Activated naive CD8-positive, alpha-beta T cell treated with anti-CD3 and anti-CD28 coated beads, Interleukin-2, amount 10 ng/mL, durations not matched to agents 7 days and 5 days (primary cell): ENCODE measurements at places on chromosomes 11 and 22.

- DNase-seq, result no peak
These were observed 13.3 kb upstream of the CEP295 start for GRCh38 chr11:93648158-93648557.

DNA sequence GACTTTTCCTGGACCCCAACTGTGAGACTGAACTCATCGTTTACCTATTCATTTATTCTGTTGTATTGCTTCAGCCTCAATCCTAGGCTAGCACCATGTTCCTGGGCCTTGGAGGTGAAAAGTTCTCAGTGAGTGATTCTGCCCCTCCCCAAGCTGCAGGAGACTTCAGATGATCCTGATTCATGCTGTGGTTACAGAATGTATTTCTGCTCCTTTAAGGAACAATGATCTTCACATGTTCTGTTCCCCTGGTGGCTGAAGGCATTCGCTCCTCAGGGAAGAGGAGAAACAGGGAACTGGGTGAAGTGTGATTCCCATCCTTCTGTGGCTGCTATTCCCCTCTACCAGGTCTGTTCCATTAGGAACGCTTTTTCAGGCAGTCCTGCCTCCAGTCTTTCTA is 2.4 kb downstream of the OR52E1 start:
- no peak for DNase-seq

DNA sequence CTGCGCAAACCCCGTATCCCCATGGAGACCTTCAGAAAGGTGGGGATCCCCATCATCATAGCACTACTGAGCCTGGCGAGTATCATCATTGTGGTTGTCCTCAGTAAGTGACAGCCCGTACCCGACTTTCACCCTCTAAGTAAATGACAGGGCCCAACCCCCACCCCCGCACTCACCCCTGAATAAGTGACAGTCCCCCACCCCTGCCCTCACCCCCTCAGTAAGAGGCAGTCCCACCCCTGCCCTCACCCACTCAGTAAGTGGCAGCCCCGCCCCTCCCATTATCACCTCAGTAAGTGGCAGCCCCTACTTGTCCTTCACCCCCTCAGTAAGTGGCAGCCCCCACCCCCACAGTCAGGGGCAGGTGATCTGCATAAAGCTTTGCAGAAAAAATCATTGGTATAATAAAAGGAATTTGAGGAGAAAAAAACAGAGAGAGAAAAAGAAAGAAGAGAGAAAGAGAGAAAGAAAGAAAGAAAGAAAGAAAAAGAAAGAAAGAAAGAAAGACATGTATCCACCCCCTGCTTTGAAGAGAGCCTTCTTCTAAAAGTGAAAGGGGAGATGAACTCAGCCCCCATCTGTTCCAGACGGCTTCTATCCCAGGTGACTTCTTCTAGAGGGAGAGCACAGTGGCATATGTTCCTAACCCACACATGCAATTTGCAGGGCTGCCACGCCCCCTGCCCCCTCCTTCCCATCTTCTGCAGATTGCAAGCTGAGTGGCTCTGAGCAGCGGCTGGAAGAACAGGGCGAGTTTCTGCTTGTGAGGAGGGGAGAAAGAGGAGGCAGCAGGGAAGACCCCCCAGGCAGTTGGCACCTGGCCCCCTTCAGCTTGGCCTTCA is 12.5 kb upstream of the SMIM35 start:
- no peak for DNase-seq

DNA sequence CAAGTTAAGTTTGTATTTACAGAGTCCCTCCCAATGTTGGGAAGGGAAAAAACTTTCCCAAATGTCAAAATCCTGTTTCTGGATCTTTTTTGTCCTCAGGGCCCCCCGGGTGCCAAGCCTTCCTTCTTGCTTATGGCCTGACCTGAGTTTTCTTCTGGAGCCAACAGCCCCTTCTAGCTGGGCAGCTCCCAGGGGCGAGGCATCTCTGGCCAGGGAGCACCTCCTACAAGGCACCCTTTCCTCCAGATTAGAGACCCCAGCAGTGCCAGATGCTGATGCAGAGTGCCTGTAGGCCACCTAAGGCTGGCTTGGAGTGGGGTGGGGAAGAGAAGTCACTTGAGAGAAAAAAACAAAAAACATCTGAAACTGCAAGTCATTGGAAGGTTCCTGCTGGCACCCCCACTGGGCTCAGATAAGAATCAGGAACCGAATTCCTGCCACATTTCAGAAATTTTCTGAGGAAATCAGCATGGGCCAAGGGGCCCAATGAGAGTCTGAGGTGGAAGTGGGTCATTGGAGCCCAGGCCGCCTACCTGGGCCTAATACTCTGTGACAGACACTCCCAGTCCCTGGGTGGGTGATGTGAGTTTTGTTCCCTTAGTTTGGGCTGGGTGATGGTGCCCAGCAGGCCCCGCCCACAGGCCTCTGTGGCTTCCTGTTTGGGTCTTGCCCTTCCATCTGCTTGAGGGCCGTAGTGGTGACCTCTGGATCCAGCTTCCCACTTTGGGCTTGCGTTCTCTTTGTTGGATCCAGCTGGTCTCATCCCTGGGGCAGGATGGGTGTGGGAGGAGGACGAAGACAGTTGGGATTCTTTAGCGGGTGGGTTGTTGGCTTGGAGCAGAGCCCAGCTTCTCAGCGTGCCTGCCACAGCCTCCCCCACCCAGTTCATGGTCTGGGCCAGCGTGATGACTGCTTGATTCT is 40.6 kb downstream of the PARVA start:
- DNase-seq, result no peak

- no peak for DNase-seq
These were observed 40.9 kb downstream of the MRTFA start for GRCh38 chr22:40595497-40596234.

DNA sequence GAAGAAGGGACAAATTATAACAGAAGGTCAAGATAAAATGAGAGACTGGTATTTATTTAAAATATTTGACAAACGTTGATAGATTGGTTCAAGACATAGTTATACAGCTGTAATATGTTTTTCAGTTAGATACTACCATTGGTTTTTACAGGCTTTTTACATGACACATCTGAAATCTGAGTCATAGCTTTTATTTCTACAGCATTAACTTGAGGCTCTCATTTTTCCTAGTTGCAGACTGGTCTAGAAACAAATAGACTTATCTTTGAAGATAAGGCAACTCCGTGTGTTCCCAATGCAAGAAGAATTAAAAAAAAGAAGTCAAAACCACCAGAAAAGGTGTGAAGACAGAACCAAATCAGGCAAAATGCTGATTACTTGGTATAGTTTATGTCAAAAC is 31.3 kb downstream of the CEP57 start:
- DNase-seq, result no peak

GRCh38 chr22:37267135-37267587 is 15.1 kb upstream of the CYTH4 start:
- DNase-seq, result peak; percentile 88

- no peak for DNase-seq
These were observed 70.1 kb upstream of the LDLRAD3 start for GRCh38 chr11:35873721-35874120.

- no peak for DNase-seq
These were observed 81.1 kb upstream of the MYOD1 start for GRCh38 chr11:17638311-17638710.

- DNase-seq, result no peak
These were observed 3.4 kb downstream of the GUCY1A2 start for GRCh38 chr11:107014871-107015270.

DNA sequence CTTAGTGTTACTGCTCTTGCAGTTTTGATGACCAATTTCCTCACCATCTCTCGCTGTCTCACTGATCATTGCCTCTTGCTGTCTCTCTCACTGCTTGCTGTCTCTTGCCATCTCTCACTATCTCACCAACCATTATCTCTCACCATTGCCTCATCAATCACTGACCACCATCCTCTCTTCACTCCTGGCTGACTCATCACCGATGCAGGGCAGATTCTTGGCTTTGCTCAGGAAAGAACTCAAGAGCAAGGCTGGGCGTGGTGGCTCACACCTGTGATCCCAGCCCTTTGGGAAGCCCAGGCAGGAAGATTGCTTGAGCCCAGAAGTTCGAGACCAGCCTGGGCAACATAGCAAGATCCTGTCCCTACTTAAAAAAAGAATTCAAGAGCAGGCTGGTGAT is 66.3 kb upstream of the SYN3 start:
- DNase-seq, result no peak

DNA sequence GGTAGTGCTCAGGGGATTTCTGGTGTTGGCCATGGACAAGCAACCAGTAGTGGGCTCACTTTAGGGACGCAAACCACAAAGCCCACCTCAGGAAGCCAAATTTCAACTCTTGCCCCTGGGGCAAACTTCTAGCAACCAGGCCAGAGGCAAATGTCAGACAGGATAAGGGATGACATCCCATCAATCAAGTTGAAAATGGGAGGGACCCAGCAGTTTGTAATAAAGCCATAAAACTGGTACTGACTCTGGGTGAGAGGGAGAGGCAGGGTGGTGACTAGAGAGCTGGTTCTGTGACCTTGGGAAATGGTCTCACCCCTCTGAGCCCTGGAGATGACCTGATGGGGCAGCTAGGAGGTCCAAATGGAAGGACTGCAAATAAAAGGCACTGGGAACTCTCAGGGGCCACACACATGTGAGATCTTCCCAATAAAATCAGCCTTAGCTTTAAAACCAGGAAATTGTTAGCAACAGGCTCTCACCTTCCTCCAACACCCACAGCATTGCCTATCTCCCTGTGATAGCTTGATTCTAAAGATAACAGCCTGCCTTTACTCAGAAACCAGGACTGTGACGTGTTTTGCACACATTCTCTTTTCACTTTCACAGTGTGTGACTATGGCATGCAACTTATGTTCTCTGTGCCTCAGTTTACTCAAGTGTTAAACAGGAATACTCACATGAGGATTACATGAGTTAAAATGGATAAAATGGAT is 6.4 kb upstream of the TBC1D10A start:
- DNase-seq, result no peak

DNA sequence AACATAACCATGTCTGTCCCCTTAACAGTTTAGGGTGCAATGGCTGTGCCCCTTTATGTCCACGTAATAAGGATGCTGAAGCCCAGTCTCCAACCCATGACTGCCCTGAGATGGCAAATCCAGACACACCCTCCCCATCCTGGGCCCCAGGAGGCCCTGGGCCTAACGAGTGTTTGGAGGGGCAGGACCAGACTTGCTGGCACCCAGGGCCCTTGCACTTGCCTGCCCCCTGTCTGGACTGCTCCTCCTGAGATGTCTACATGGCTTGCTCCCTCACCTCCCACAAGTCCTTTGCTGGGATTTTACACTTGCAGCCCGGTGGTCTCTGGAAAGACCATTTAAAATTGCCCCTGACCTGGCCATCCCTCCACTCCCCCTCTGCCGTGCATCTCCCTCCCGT is 132.2 kb upstream of the NECTIN1 start:
- no peak for DNase-seq

- DNase-seq, result no peak
These were observed 71.8 kb downstream of the XRRA1 start for GRCh38 chr11:74877132-74877531.

DNA sequence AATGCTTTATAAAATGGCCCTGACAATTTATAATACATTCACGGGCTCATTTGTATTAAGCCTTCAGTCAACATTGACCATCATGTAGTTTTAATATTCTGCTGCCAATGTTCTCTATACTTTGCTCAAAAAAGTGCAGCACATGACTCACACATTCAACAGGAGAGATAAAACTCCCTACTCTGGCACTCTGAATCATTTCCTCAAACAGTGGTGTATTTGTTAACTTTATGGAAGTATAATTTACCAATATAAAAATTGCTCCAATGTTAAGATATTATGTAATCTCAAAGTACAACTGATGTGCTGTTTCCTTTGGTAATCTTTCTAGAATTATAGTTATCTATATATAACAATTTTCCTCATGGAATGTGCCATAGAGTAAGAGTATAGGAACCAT is 39.9 kb downstream of the MAML2 start:
- DNase-seq, result no peak

- no peak for DNase-seq
These were observed 155.2 kb downstream of the MAML2 start for GRCh38 chr11:96187822-96188221.

- DNase-seq, result no peak
These were observed 4.4 kb downstream of the MOGAT2 start for GRCh38 chr11:75721852-75722668.
